ENCODE measurements at places on chromosomes 6 and 20. TPM values are rescaled to one million over a fixed set of nuclear protein-coding genes. Genes with fewer than 3 reads are reported as not detected.

The PTPRT gene
- total RNA-seq, result not detected

The BPIFA1 gene
- not detected for total RNA-seq

DNA sequence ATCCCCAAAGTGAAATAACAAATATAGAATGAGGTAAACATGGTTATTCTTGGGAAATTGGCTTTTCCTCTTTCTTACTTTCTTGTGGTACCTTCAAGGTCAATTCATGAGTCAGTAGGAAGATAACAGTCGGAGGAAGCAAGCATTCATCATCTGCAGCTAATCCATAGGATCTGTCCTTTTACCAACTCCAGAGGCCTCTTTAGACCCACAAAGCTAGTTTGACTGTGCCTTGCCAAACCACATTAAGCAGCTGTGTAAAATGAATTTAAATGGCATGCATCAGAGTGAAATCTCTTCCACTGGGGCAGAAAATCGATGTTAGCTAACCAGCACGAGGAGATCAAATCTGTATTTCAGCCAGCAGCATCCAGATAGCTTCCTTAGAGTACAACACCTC is 171.3 kb downstream of the TMEM242 start:
- DNase-seq, result no peak

GRCh38 chr20:62352402-62353288 is 14.5 kb downstream of the LAMA5 start:
- DNase-seq, result no peak

DNA sequence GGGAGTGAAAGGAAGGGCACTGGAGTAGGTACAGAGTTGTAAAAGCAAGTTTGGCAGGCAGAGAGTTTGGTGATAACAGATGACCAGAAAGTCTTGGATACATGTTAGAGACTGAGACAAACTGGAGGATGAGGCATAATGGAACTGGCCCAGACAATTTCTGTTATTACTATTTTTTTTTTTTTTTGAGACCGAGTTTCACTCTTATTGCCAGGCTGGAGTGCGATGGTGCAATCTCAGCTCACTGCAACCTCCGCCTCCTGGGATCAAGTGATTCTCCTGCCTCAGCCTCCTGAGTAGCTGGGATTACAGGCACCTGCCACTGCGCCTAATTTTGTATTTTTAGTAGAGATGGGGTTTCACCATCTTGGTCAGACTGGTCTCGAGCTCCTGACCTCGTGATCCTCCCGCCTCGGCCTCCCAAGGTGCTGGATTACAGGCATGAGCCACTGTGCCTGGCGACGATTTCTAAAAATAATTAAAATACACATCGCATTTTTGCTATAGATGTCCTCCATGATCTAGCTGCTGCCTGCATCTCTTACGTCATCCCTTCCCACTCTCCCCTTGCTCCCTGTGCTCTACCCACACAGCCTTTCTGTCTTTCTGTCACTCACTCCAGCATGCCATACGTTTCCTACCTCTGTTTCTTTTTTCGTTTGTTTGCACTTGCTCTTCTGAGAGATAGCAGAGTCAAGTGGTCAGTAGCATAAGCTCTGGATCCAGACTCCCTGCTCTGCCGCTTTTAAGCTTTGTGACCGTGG is 23.5 kb downstream of the MAPK14 start:
- DNase-seq, result no peak

- DNase-seq, result no peak
Measured at GRCh38 chr6:144317736-144318135, 32.6 kb downstream of the UTRN start.
